ENCODE measurements at places on chromosomes 7 and 10.

DNA sequence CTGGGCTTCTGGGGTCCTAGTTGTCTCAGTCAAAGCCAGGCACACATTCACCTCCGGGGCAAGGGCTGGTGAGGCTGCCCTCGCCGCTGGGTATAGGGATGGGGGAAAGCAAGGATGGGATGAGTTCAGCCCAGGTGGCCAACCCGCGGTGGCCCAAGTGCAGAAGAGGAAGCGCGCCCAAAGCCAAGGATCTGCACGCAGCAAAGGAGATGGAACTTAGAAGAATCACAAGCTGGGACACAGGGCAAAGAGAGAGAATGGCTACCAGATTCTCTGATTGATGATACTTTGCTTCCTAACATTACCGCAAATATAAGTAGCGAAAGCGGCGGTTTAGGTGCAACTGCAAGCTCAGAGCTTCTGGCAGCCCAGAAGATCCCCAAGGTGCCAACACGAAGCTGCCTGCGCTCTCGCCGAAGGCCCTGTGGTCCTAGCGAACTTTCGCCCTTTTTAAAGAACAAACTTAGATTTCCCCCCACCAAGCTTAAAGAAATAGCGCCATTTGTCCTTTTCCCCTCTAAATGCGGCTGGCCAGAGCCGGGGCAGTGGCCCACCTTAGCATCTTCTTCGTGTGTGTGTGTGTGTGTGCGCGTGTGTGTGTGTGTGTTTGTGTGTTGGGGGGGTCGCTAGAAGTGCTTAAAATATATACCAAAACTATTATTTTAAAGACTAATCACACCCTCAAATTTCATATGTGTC lies 927 bp upstream of the MKX start:
- no peak for DNase-seq

DNA sequence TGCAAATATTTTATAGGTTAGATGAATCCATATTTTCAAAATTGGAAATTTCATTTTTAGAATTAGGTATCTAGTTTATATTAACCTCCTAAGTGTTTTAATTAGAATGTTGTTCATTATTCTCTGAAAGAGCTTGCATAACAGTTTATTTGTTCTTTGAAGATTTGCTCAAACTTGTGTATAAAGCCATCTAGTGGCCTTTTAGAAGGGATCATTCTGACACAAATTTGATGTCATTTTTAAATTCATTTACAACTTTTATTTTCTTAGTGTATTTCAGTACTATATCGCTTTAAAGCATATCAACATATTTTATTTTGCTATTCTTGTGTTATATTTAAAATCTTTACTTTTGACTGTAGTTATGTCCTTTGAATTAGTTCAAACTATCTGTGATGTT lies 527.0 kb upstream of the NRG3 start:
- no peak for DNase-seq

DNA sequence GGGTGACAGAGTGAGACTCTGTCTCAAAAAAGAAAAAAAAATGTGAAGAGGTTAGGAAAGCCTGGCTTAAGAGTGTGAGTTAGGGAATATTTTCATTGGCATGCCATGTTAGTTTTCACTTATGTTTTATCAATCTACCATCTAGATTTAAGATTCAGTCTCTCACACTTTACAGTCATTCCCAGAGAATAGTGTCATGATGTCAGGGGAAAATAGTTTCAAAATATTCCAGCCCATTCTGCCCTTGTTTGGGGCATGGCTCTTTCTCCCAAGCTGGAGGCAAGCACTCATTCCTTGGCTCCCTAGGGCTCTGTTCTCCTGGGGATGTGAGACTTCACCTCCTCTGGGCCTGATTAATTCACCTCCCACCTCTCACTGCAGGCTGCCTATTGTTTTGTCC lies 331.5 kb downstream of the CXCL12 start:
- no peak for DNase-seq

DNA sequence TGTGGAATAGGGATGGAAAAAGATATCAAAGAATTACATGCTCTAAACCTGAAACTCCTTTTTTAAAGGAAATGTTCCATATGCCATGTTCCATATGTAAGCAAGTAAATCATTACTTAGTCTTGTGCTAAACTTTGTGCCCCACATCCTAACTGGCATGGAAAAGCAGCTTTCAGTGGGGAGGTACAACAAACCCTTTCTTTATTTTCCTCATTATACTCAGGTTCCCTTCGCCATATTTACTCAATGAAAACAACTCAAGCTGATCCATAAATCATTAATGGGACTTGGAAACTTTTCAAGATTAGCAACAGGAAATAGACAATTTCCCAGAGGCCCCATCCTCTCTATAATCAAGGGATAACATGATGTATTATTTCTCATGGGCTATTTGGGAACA lies 56.0 kb downstream of the GSAP start:
- DNase-seq: no peak

- DNase-seq: no peak
These were observed 158.9 kb upstream of the TMEM106B start for GRCh38 chr7:12052211-12052610.

- no peak for DNase-seq
These were observed 104.1 kb downstream of the LHPP start for GRCh38 chr10:124565565-124566221.

DNA sequence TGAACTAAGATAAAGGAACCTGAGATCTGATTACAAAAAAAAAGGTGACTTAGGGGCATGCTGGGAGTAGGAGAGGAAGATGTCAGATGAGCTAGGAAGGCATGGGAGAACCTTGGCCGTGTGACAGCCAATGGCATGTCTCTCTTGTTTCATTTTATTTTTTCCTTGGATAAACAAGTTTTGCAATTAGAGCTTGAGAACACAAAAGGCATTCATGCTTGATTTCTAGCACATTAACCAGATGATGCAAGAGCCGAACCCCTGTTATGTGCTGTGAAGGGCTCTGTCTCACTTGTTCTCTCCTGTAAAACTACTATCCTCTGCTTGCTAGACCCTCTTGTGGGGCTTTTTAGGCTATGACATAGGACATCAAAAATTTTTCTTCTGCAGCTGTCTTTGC lies 134.3 kb upstream of the ASAH2 start:
- no peak for DNase-seq

DNA sequence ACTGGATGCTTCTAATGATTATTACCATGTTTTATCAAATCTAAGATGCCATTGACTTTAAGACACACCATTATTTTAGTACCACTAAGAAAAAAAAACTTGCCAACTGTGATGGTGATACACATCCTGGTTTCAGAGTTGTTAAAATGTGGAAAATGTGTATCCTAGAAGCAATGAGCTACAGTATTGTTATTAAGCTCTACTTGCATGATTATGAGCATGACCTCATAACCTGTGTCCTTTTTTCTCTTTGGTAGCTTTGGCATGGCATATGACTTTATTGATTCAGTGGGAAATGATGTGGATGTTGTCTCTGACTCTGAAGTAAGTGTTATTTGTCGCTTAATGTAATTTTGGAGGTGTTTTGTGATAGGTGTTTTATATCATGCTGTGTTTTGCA lies 3.3 kb downstream of the EDRF1 start:
- DNase-seq: no peak

DNA sequence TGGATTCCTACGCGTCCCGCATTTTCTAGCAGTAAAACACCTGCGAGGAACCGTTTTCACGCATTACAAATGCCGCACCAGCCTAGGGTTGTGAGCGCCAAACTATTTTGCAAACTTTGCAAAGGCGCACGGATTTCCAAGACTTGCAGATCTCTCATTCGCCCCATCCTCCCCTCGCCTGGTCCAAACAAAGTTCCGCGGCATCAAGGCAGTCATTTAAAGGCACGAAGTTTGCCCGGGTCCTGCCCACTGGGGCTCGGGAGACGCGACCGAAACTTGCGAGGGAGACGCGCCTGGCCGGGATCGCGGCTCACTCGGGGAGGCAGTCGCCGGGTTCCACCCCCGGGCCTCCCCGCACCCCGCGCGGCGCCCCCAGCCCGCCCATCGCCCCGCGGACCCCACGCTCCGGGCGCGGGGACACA lies 613 bp downstream of the USP6NL start:
- no peak for DNase-seq

- no peak for DNase-seq
These were observed 12.8 kb downstream of the ICA1 start for GRCh38 chr7:8249121-8249520.

DNA sequence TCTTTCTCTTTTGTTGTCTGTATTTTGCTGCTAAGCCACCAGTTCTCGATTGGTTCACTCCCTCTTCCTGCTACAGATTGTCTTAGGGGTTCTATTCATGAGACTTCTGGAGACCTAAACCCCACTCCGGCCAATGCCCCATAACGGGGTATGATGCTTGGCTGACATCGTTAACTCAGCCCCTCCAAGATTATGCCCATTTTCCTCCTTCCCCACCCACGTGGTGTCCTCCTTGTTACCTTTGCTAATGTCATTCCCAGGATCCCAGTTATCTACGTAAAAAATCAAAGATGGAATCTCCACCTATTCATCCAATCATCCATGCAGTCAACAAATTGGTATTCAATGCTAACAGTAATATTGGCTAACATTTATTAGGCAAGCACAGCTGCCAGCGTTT lies 228.3 kb downstream of the CAMK1D start:
- no peak for DNase-seq

DNA sequence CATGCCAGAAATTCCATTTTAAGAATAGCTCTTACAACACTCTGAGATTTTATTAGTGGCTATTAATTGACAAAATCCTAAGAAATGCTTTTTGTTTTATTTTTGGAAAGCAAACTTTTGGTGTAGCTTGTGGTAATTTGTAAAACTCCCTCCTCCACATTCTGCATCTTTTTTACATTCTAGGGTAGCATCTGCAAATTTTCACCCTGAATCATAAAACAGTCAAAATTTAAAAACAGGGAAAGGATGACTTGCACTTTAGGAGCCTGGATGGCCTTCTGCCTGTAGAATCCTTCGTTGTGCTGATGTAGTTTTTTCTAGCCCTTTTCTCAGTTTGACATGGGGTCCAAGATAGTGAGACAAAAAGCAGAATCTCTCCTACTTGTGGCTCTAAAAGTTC lies 316.1 kb downstream of the ADRA2A start:
- no peak for DNase-seq

DNA sequence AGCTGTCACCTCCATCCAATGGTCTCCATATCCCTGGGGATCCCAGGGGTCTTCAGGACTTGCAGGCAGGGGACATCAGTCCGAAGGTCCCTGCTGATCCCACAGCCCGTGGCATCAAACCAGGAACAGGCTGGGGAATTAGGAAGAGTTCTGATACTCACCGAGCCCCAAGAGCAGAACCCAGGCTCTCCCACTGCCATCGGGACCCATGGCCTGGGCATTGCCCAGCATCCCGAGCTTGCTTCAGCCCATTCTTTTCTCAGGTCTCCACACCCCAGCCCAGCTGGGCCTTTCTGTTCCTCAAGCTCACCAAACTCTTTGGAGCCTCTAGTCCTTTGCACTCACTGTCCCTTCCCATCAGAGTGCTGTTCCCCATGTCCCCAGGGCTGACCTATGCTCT lies 280.9 kb downstream of the GRID1 start:
- no peak for DNase-seq

DNA sequence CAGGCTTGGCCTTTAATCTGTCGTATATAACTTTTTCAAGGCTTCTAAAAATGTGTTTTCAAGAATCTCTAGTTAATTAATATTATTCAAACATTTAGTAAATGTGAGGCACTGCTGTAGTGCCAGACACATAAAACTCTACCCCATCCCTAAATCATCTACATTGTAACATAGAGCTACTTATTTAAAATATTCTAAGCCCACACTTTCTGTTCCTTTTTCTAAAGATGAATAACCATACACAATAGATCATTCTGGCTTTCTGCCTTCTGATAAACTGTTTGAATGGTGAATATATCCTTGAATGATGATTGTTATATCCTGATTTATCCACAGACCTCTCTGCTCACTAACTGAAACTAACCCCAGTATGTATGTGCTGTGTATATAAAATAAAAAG lies 41.4 kb downstream of the BRAF start:
- no peak for DNase-seq

DNA sequence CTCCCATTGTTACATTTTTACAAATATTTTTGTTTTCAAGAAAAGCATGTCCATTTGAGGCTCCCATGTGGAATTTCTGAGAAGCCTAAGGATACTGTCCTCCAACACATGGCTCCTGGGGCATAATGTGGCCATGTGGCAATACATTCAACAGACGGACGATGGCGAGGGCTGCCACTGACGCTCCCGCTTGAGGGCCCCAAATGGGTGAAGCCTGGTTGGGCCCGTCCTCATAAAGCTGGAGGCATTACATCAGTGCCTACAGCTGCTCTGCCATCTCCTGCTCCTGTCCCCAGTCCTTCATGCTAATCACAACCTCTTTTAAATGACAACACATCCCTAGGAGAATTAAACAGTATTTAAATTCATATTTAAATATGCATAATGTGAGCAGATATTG lies 246.8 kb downstream of the TNS3 start:
- DNase-seq: no peak

DNA sequence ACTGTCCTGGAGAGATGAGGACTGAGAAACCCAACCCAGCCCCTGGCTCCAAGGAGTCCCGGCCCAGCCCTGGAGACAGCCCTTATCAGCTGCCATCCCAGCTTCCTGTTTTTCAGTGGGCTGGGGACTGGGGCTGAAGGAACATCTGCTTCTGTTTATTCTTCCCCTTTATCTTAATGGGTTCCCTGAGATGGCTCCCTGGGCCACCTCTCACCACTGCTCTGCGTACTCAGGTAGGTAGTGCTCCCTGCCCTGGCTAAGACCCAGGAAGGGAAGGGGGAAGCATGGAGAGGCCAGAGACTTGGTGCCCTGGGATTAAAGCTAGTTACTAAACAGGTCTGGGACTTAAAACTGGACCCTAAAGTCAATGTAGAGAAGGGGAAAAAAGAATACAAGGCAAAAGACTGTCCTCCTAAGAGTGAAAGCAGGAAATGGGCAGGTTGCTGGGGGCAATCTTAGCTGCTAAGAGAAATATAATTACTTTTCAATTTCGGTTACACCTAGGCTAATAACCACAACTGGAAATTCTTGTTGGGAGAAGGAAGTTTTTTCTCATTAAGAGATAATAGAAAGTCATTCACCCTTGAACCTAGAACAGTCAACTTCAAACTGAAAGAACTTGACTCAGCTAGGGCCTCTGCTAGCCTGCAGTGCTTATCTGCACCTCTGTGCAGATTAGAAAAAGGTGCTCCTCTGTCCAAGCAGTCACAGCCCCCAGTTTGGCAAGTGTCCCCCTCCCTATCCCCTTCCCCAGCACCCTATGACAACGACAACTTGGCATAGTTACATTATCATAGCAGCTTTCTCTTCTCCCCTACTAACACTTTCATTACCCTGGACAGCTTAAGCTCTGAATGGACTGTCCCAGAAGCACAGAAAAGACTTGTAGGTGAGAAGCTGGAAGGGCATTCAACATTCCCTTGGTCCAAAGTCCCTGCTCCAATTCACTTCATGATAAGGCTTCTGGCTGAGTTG lies 65.6 kb upstream of the KDM7A start:
- no peak for DNase-seq

GRCh38 chr10:124935946-124936345 lies 6.0 kb upstream of the ZRANB1 start:
- DNase-seq: no peak

GRCh38 chr10:70879207-70879606 lies 9.2 kb downstream of the PCBD1 start:
- DNase-seq: no peak

Measured in stimulated activated CD8-positive, alpha-beta memory T cell treated with anti-CD3 and anti-CD28 coated beads, Interleukin-7, amount 100 ng/mL, for 1 hour (primary cell).